Effector memory CD8-positive, alpha-beta T cell (primary cell): ENCODE measurements at places on chromosomes 2 and 18.

DNA sequence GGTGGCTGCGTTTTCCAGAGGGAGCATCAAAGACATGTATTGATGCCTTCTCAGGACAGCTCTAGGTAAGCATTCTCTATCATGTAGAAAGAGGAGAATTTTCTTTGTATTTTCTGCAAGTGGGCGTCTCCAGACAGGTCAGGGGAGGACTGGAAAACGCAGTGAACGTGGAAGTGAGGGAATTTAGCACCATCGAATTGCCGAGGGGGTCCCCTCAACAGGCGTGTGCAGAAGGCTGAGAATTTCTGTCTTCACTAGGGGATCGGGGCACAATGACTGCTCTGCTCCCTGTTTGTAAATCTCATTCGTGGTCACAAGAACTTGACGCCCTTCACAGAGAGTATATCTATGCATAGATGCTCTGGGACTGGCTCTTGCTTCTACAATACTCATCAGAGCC is 5.0 kb upstream of the NTSR2 start:
- H3K4me1 ChIP-seq: no peaks in the 10 kb centered on the region
- H3K27ac ChIP-seq: no peak overlapping the region
- no peak for DNase-seq
- H3K4me3 ChIP-seq: no peak overlapping the region
- H3K27me3 ChIP-seq: peaks cover 50% of the 10 kb centered on the region

DNA sequence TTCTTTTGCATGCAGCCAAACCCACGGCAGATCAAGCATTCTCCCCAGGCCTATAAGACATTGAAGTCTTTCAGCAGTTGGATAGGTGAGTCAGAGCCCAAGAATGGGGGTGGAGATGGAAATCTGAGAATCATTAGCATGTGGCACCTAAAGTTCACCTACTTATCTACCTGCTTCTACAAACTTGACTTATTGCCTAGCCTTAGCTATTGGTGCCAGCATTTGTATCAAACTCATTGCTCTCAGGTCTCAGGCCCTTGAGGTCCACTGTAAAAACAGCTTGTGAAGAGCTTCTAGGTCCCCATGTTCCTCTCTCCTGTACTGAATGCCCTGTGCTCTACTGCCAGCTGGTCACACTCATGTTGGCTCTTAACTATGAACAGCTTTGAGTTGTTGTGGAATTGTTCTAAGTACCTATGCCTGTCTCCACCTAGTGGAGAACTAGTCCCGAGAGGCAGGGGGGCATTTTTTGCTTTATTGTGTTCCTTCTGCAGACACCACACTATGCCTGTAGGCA is 278.4 kb upstream of the SPRED2 start:
- no peak overlapping the region for H3K4me3 ChIP-seq
- no peak for DNase-seq
- peaks cover 20% of the 10 kb centered on the region for H3K27me3 ChIP-seq
- no peaks in the 10 kb centered on the region for H3K4me1 ChIP-seq
- no peaks in the 10 kb centered on the region for H3K36me3 ChIP-seq

- H3K27me3 ChIP-seq: peaks cover 36% of the 10 kb centered on the region
- peak overlapping the region; percentile 98 for H3K4me3 ChIP-seq
- H3K27ac ChIP-seq: peak overlapping the region; percentile 87
- peaks cover 3% of the 10 kb centered on the region for H3K4me1 ChIP-seq
These were observed 35.4 kb downstream of the MYL12B start for GRCh38 chr18:3297025-3297984.

- no peaks in the 10 kb centered on the region for H3K36me3 ChIP-seq
- H3K27me3 ChIP-seq: peaks cover 86% of the 10 kb centered on the region
- no peak overlapping the region for H3K27ac ChIP-seq
- no peak overlapping the region for H3K4me3 ChIP-seq
- no peak for DNase-seq
These were observed 286.0 kb downstream of the LPIN1 start for GRCh38 chr2:12032398-12032797.

DNA sequence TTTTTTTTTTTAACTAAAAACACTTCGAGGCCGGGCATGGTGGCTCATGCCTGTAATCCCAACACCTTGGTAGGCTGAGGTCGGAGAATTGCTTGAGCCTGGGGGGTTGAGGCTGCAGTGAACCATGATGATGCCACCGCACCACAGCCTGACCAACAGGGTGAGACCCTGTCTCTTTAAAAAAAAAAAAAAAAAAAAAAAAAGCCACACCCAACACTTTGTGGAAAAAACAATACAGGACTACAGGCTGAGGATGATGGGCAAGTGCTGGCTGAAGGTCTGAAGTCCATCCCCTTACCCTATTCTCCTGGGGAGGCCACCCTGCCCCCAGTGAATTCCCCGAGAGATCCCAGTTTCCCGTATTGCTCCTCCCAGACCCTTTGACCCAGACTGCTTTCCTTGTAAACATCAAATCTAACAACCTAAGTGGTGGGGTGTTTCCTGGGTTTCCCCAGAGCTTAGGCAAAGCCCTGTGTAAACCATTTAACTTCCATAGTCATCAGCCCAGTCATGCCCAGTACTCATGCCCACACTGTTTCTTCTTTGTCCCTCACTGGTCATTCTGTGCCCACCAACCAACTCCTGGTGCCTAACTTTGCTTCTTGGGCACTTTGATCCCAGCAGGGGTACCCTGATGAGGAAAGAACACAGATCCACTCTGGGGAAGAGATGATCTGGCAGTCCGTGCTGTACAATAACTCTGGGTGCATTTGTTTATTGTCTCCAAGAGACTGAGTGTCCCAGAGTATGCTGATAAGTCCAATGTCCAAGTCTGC is 5.8 kb upstream of the TMEM37 start:
- no peak overlapping the region for H3K27ac ChIP-seq
- H3K36me3 ChIP-seq: no peaks in the 10 kb centered on the region
- no peak for DNase-seq

GRCh38 chr18:36217348-36217747 is 30.1 kb downstream of the MOCOS start:
- H3K27me3 ChIP-seq: peaks cover 31% of the 10 kb centered on the region
- no peak for DNase-seq
- H3K36me3 ChIP-seq: no peaks in the 10 kb centered on the region
- H3K4me1 ChIP-seq: no peaks in the 10 kb centered on the region

GRCh38 chr2:20443276-20443920 is 3.5 kb upstream of the RHOB start:
- DNase-seq: peak; percentile 12
- H3K27ac ChIP-seq: no peak overlapping the region
- peaks cover 12% of the 10 kb centered on the region for H3K36me3 ChIP-seq
- H3K4me3 ChIP-seq: no peak overlapping the region

DNA sequence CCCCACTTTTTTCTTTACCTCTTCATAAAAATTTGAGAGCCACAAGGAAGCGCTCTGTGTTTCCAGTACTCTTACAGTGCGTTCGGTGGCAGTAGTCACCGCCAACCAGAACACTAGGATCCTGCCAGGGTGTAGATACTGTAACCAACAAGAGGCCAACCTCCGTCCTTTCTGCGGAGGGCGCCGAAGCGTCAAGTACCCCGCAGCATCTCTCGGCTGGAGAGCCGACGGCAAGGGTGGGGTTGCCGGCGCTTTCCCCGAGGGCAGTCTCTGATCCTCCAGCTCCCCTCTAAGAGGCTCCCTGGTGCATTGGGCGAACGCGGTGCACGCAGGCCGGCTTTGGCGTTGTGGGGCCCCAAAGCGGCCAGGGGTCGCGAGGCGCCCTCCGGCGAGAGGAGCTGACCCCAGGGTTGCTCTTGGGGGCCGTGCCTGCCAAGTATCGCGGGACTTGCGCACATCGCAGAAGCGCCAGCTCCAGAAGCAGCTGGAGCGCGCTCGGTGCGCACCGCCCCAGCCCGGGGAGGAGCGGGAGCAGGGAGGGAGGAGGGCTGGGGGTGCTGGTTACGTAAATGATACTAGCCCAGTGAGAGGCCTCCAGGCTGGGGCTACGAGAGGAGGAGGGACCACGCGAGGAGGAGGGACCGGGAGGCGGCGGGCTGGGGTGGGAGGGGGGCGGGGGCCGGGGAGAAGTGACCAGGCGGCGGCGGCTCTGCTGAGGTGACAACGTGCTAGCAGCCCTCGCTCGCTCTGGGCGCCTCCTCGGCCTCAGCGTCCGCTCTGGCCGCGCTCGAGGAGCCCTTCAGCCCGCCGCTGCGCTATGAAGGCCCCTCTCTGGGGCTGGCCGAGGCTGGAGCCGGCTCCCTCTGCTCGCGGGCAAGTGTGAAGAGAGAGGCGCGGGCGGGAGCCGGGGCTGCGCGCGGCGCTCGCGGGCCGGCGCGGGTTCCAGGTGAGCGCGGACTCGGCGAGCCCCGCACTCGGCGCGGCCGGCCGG is at the start of gene GALNT13:
Gene GALNT13 (plus strand): TSS at position 692 of the 991 bp plus-strand sequence.
- H3K27me3 ChIP-seq: peaks cover 16% of the 10 kb centered on the region
- H3K4me3 ChIP-seq: no peak within 1 kb of the TSS
- DNase-seq: no peak

DNA sequence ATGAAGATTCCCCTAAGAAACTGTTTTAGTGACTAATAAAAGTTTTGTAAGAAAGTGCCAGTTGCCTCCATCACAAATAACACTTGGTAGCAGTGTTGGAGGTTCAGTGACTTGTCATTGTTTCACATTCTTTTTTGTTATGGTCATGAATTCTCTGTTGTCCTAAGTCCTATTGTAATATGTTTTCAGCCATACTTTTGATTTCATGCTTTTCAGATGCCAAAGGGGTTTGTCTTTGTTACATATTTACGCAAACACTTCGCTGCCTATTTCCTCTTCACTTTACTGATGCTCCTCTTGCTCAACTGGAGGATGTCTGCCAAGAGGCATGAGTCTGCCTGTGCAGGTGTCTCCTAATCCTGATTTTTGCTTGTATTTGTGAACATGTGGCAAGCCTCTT is 66.6 kb downstream of the PHLPP1 start:
- no peak for DNase-seq
- no peaks in the 10 kb centered on the region for H3K27me3 ChIP-seq
- H3K27ac ChIP-seq: peak overlapping the region; percentile 61
- H3K4me1 ChIP-seq: peaks cover 24% of the 10 kb centered on the region

DNA sequence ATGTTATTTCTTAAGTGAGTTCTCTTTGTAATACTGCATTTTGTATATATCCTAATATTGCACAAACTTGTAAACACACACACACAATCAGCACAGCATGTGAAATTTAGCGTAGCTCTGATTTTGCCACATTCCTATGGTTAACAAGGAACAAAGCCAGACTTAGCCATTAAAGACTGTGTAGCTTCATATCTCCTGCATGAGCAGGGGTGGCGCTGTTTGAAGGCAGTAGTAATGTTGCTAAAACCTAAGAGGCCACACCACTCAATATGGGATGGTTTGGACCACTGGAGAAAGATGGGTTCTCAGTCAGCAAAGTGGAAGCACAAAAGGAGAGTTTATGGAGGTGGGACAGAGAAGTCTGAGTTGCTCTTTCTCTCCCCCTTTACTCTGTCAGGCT is 61.1 kb upstream of the RND3 start:
- no peak overlapping the region for H3K27ac ChIP-seq
- DNase-seq: no peak
- no peak overlapping the region for H3K4me3 ChIP-seq
- H3K36me3 ChIP-seq: no peaks in the 10 kb centered on the region

DNA sequence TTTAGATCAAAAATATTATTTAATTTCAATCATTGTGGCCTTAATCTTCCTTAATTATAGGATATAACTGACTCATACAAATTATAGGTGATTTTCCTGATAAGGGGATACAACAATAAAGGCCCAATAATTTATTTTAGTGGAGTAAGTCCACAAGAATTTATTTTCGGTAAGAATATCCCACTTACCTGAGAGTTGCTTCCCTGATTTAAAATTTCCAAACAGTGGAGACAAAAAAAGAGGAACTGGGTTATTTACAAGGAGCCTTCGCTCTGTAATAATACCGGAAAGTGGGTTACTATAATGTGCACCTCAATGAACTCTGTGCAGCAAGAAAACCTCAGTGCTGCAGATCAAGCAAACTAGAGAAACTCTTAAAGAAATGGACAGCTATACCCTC is 42.2 kb downstream of the FEZ2 start:
- H3K27ac ChIP-seq: no peak overlapping the region
- peaks cover 34% of the 10 kb centered on the region for H3K36me3 ChIP-seq
- no peak for DNase-seq
- no peak overlapping the region for H3K4me3 ChIP-seq

GRCh38 chr18:9539283-9539682 is 64.0 kb downstream of the RALBP1 start:
- H3K36me3 ChIP-seq: peaks cover 31% of the 10 kb centered on the region
- H3K4me1 ChIP-seq: peaks cover 2% of the 10 kb centered on the region
- DNase-seq: no peak

GRCh38 chr2:191038241-191038725 is 24.3 kb upstream of the STAT1 start:
- DNase-seq: peak; percentile 42
- H3K4me1 ChIP-seq: peaks cover 36% of the 10 kb centered on the region
- H3K27me3 ChIP-seq: no peaks in the 10 kb centered on the region
- peak overlapping the region; percentile 72 for H3K27ac ChIP-seq
- H3K4me3 ChIP-seq: peak overlapping the region; percentile 55
- peaks cover 59% of the 10 kb centered on the region for H3K36me3 ChIP-seq

DNA sequence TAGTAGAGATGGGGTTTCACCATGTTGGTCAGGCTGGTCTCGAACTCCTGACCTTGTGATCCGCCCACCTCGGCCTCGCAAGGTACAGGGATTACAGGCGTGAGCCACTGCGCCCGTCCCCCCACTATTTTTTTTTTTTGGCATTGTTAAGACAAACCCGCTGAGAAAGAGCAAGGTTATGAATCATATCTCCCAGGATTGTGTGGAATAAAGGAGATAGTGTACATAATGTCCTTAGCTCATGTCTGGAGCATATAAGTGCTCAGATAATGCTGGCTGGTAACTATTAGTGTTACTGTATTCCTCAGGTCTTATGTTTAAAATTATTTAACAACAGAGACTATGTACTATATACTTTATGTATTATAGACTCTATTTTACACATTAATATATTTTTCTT is 36.0 kb downstream of the TTC27 start:
- H3K36me3 ChIP-seq: peaks cover 35% of the 10 kb centered on the region
- H3K27ac ChIP-seq: no peak overlapping the region
- DNase-seq: no peak

DNA sequence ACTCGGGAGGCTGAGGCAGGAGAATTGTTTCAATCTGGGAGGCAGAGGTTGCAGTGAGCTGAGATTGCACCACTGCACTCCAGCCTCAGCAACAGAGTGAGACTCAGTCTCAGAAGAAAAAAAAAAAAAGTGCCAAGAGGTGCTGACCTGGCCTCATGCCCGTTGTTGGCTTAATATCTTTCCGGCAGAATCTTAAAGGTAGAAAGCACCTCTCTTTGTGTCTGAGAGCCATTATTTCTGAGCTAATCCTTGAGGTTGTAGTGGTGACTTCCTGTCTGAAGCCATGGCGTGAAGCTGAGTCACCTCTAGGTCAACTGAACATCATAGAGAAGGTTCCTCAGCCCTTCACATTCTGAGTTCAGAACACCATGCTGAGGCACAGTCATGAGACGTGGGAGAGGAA is 60.4 kb downstream of the WDSUB1 start:
- peaks cover 49% of the 10 kb centered on the region for H3K4me1 ChIP-seq
- no peaks in the 10 kb centered on the region for H3K27me3 ChIP-seq
- peak overlapping the region; percentile 53 for H3K4me3 ChIP-seq
- DNase-seq: peak; percentile 29
- peak overlapping the region; percentile 60 for H3K27ac ChIP-seq
- H3K36me3 ChIP-seq: peaks cover 6% of the 10 kb centered on the region
